ENCODE measurements at places on chromosomes 6 and 20. TPM values are rescaled to one million over a fixed set of nuclear protein-coding genes. Genes with fewer than 3 reads are reported as not detected.
A peak's percentile ranks its signal among the peaks of the same experiment; 100 is the strongest.

Gene IFNGR1
- 29.1 TPM for total RNA-seq

Gene BMP2
- total RNA-seq = not detected

Gene IL17A
- not detected for total RNA-seq

Gene TRAPPC3L
- total RNA-seq = not detected

Gene RNF146
- total RNA-seq = 24.8 TPM

Gene NKAIN2
- total RNA-seq = not detected

Gene NOX3
- total RNA-seq = not detected

Gene TAP1
- 323 TPM for total RNA-seq

Gene SLC17A2
- not detected for total RNA-seq

Gene EDN3
- total RNA-seq = 0.17 TPM

- no peak for DNase-seq
Observed at GRCh38 chr6:112480553-112480952, 133.4 kb downstream of the RFPL4B start.

DNA sequence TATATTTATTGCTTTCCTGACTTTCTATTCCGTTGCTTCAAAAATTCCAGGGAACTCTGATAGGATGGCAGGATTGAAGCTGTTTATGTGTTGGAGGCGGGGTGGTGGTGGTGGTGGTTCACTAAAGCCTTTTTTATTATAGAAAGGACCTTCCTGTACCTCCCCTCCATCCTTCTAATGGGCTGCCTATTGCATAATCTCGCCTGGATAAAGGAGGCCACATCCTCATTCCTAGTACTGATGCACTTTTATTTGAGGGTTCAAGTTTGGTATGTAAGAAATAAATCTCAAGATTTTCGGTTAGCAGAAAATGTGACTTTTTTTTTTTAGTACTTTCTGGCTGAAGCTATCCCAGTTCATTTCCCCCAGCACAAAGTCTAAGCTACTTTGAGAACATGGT, 18.7 kb upstream of the CTAGE9 start:
- no peak for DNase-seq

GRCh38 chr6:20873425-20874190, 339.4 kb downstream of the CDKAL1 start:
- no peak for DNase-seq

- DNase-seq = no peak
Observed at GRCh38 chr6:132218059-132218696, 183.1 kb downstream of the MOXD1 start.

- DNase-seq = no peak
Observed at GRCh38 chr6:134814076-134814695, 135.7 kb downstream of the ALDH8A1 start.

GRCh38 chr20:45595235-45595634, 16.2 kb upstream of the WFDC8 start:
- DNase-seq = no peak

- no peak for DNase-seq
Observed at GRCh38 chr6:130853555-130854183, 26.5 kb downstream of the SMLR1 start.

DNA sequence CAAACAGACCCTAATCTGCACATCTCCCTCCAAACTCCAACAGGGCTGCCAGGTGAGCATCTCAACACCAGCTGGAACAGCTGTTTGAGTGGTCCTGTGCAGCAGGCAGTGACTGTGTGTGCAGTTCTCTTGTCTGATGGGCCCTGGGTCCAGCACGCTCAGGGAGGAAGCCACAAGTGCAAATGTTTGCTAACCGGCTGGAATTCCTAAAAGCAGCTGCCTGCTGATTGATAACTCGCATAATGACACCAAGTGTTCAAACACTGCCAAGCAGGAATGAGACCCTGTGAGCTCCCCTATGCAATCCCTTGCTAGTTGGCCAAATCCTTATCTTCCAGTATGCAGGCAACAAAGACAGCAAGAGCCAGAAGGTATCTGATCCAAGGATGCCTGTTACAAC, 650.6 kb downstream of the CBLN4 start:
- DNase-seq = no peak

- no peak for DNase-seq
Observed at GRCh38 chr6:145380186-145380585, 355.1 kb downstream of the EPM2A start.

- DNase-seq = no peak
Observed at GRCh38 chr20:48051794-48052474, 266.7 kb upstream of the SULF2 start.

GRCh38 chr6:84508981-84509380, 255.4 kb downstream of the TBX18 start:
- no peak for DNase-seq

DNA sequence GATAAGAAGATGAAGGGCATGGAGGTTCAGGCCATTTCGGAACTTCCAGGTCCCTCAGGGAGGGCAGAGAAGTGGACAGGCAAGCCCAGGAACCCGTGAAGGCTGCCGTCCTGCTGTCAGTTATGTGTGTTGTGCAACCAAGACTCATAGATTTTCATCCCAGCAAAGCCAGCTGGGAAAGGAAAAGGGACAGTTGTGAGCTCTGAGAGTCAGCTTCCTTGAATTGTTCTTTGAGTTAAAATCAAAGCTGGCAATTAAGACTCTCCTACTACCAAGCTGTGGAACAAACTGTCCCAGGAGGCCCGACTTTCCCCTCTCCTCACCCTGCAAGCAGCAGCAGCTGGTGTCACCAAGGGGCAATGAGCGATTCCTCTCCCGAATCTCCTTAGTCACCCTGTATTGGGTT, 46.3 kb upstream of the IYD start:
- DNase-seq = no peak

GRCh38 chr6:138278326-138278725, 60.0 kb upstream of the PBOV1 start:
- no peak for DNase-seq

- DNase-seq = no peak
Observed at GRCh38 chr6:95819939-95820338, 195.8 kb upstream of the FUT9 start.

DNA sequence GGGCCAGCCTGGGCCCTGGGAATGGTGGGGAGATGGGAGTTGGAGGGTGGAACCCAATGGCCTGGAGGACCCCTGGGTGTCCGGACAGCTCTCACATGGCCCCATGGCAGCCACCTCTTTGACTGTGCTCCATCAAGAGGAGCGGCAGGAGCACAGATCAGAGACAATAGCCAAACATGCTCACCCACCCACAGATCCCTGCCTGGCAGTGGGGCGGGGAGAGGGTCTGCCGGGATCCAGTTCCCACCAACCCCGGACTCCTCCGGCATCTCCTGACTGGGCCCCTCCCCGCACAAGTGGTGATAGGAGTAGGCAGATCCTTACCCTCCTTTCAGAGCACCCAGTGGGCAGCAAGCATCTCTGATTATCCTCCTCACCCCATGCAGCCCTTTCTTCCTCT, 31.9 kb upstream of the MRPS18A start:
- no peak for DNase-seq

GRCh38 chr20:4781211-4781610, 59.5 kb downstream of the PRND start:
- no peak for DNase-seq

DNA sequence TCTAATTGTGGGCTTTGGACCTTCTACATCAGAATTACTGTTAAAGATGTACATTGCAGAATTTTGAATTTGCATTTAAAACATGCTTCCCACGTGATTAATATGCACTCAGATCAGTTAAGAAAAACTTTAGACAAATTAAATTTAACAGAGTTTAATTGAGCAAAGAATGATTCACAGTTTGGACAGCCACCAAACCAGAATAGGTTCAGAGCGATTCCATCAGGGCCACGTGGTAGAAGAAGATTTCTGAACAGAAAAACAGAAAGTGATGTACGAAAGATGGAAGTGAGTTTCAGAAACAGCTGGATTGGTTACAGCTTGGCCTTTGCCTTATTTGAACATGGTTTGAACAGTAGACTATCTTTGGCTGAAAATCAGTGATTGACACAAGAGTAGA, 704.2 kb upstream of the MAP3K7 start:
- no peak for DNase-seq

DNA sequence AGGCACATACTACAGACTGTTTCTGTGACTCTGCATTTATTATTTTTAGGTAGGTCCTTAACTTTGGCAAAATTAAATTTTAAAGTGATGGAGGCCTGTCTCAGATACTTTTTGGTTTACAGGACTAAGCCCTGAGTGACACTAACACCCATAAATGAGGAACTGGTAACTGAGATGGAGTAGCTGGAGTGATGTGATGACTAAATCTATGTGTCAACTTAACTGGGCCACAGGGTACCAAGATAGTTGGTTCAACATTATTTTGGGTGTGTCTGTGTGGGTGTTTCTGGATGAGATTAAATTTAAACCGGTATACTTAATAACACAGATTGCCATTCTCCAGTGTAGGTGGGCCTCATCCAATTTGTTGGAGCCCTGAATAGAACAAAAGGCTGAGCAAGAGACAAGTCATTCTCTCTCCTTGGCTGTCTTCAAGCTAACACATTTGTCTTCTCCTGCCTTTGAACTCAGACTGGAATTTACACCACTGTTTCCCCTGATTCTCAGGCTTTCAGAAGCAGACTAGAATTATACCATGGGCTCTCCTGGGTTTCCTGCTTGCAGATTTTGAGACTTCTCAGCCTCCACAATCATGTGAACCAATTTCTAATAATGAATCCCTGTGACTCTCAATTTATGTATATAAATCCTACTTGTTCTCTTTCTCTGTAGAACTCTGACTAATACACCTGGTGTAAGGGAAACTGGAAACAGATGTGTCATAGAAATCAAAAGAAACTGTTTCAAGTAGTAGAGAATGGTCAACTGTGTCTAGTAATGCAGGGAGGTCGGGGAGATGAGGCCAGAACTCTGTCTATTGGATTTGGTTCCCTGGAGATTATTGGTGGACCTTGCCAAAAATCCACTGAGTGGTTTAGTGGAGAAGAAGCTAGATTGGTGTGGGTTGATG, 579.2 kb downstream of the EPM2A start:
- DNase-seq = no peak

DNA sequence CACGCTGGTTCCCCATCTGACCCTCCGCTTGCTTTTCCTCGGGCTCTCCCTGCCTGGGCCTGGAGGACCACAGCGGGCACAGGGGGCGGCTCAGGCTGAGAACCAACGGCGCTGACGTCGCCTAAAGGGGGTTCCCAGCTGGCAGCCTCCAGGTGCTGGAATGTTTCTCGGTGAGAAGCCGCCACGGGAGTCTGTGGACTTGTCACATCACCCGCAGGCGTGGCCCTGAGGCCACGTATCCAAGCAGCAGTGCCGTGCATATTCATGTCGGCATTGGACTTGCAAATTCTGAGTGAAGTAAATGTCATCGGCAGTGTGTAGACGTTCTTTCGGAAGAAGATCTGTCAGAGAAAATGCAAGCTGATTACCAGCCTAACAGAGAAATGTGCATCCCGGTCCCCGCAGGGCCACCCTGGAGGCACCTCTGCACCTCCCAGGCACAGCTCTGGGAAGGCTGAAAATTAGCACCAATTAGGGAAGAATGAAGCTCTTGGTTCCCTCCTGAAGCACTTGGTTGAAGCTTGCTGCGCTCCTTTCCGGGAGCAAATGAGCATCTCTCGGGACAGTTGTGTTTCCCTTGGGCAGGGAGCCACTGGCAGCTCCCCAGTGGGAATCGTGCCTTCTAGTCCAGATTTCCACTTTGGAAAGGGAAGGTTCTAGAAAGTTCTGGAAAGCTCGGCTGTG, 24.3 kb downstream of the NTSR1 start:
- DNase-seq = peak; percentile 22

- no peak for DNase-seq
Observed at GRCh38 chr6:90256698-90257485, 39.8 kb downstream of the BACH2 start.

DNA sequence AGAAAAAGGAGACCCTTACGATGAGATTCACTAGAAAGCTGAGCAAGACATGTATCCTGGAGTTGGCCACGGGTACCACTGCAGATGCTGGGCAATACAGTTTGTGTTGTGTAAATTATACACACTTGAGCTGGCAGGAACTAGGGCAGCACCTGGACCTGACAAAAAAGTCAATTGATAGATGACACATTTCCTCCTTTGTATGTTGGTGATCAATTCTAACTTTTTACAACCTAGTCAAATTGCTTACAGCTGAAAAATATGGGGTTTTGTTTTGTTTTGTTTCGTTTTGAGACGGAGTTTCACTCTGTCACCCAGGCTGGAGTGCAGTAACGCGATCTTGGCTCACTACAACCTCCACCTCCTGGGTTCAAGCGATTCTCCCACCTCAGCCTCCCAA, 108.9 kb downstream of the UST start:
- no peak for DNase-seq

DNA sequence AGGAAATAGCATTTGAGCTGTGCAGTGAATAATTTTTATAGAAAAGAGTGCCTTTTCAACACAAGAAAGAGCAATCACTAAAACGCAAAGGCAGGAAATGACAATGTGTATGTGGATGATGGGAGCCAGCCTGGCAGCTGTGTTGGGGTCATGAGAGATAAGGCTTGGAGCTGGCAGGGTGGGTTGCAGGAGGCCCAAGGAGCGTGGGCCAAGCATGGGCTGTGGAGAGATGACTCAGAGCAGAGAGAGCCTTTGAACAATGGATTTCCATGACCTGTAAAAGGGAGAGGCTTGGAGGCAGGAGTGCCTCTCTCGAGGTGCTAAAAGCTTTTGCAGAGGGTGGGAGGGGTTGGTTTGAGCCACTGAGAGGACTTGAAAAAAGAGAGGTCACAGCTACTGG, 6.6 kb upstream of the TBC1D7 start:
- DNase-seq = no peak

GRCh38 chr6:15949982-15950381, 178.9 kb upstream of the MYLIP start:
- DNase-seq = no peak

DNA sequence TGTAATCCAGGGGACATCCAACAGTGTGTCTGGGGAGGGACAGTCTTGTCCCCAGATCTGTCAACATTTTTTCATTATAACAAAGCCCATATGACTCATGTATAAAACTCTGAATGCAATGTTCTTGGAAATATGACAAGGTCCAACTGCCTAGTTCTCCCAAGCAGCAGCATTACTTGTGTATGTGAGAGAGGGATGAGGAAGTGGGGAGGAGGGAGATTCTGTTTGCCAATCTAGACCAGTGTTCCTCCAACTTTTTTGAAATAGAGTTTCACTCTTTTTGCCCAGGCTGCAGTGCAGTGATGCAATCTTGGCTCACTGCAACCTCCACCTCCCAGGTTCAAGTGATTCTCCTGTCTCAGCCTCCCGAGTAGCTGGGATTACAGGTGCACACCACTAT, 394.8 kb downstream of the DHX35 start:
- DNase-seq = no peak
